ENCODE measurements at places on chromosomes 1 and 21.

DNA sequence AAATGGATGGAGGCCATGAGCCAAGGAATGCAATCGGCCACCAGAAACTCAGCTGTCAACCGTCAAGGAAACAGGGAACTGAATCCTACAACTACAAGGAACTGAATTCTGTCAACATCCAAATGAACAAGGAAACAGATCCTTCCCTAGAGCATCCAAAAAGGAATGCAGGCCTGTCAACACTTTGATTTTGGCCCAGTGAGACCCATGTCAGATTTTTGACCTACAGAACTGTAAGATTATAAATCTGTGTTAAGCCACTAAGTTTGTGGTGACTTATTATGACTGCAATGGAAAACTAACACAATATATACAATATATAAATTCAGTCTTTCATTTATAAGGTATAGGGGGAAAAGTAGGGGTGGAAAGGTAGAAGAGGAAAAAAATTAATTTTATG lies 55.3 kb downstream of the SHCBP1L start:
- H3K27ac ChIP-seq: no peak overlapping the region
- no peaks in the 10 kb centered on the region for H3K4me1 ChIP-seq
- H3K36me3 ChIP-seq: no peaks in the 10 kb centered on the region
- no peak for DNase-seq
- H3K4me3 ChIP-seq: no peak overlapping the region
- no peaks in the 10 kb centered on the region for H3K27me3 ChIP-seq

DNA sequence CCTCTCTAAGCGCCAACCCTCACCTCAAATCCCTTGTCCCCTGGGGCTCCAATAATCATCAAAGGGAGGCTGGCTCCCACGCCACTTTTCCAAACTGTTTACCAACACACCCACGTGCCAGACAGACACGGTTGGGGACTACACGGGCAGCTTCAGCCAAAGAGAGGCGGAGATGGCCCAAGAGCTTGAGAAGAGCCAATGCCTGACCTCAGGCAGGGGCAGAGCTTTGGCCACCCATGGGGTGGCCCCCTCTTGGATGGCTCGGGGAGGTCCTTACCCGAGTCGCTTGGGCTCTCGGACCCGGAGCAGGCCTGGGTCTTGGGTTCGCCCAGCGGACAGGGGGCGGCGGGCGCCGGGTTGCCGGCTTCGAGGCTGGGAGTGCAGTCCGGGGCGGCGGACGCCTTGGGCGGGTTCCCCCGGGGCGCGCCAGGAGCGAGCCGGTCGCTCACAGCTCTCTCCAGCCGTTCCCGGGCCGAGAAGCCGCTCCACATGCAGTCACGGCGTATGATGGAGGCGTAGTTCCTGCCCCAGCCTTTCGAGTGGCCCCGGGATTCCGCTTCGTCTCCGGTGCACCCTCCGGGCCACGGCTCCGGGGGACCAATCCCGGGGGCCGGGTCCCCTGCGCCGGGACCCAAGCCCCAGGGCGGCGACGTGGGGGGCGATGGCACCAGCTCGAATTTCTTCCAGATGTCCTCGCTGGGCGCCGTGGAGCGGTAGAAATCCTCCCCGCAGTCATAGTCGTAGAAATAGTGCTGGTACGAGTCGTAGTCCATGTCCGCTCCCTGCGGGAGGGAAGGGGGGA lies 854 bp downstream of the MYCL start:
- DNase-seq: peak; percentile 45
- peak overlapping the region; percentile 74 for H3K4me3 ChIP-seq

GRCh38 chr1:230274254-230274653 lies 151.9 kb downstream of the PGBD5 start:
- H3K27me3 ChIP-seq: no peaks in the 10 kb centered on the region
- H3K4me3 ChIP-seq: no peak overlapping the region
- peaks cover 18% of the 10 kb centered on the region for H3K36me3 ChIP-seq
- DNase-seq: no peak
- peak overlapping the region; percentile 10 for H3K27ac ChIP-seq
- peaks cover 26% of the 10 kb centered on the region for H3K4me1 ChIP-seq

- H3K36me3 ChIP-seq: no peaks in the 10 kb centered on the region
- H3K27me3 ChIP-seq: no peaks in the 10 kb centered on the region
- no peak overlapping the region for H3K27ac ChIP-seq
- DNase-seq: no peak
- H3K4me3 ChIP-seq: no peak overlapping the region
- H3K4me1 ChIP-seq: no peaks in the 10 kb centered on the region
Observed at GRCh38 chr1:232292239-232292638, 337.7 kb downstream of the SIPA1L2 start.

DNA sequence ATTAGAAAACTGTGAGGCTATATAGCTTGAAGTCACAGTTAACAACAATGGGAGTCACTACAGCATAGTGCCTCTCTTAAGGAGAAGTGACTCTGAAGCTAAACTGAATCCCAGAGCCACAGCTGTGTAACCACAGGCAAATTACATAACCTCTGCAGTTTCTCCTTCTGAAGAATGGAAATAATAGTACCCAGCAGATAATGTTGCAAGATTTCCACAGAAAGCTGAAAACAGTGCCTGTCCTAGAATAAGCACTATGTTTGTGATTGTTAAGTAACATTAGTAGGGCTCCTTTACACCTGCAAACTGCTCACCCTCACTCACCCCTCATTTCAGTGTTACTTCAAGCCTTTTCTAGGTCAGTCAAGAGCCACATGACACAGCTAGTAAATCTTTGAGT lies 886.7 kb downstream of the PLA2G4A start:
- no peak overlapping the region for H3K27ac ChIP-seq
- DNase-seq: no peak
- no peak overlapping the region for H3K4me3 ChIP-seq
- no peaks in the 10 kb centered on the region for H3K36me3 ChIP-seq

GRCh38 chr1:234226113-234226818 lies 147.0 kb upstream of the COA6 start:
- H3K27ac ChIP-seq: no peak overlapping the region
- H3K4me3 ChIP-seq: no peak overlapping the region
- H3K36me3 ChIP-seq: no peaks in the 10 kb centered on the region
- peaks cover 6% of the 10 kb centered on the region for H3K4me1 ChIP-seq

DNA sequence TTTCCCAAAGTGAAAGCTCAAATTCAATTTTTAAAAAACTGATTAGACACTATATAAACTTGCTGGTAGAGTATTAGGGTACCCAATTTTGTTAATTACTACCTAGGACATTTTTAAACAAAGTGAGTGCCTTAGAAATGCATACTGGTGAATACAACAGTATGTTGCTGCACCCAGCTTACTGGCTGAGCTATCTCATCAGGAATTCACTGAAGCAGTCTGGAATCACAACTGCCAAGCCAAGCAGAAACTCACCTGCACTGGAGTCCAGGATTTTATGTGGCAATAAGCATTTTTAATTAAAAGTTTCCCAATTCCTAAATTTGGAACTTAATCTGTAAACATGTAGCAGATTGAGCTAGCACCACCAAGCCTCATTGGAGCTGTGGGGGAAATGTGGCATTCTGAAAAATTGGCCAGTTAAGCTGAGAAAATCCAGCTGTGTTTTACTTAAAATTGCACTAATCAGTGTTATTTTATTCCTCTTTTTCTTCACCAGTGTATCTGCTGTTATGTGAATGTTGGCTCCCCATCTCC lies 61.8 kb downstream of the CLEC20A start:
- H3K4me1 ChIP-seq: no peaks in the 10 kb centered on the region
- no peaks in the 10 kb centered on the region for H3K27me3 ChIP-seq
- no peaks in the 10 kb centered on the region for H3K36me3 ChIP-seq
- no peak overlapping the region for H3K27ac ChIP-seq
- DNase-seq: no peak

DNA sequence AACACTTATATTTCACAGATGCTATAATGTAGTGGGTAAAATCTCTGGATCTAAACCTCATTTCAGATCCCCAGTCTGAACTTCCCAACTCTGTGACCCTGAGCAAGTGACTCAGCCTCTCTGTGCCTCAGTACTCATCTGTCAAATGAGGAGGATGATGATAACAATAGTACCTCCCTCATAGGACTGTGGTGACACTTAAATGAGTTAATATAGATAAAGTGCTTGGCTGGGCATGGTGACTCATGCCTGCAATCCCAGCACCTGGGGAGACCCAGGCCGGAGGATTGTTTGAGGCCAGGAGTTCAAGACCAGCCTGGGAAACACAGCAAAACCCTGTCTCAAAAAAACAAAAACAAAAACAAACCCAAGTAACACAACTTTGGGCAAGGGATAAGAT lies 4.7 kb upstream of the ECE1 start:
- H3K36me3 ChIP-seq: no peaks in the 10 kb centered on the region
- peak overlapping the region; percentile 51 for H3K27ac ChIP-seq
- H3K4me1 ChIP-seq: peaks cover 57% of the 10 kb centered on the region
- no peak overlapping the region for H3K4me3 ChIP-seq
- no peak for DNase-seq

GRCh38 chr1:27405074-27405473 lies 12.7 kb downstream of the GPR3 start:
- no peaks in the 10 kb centered on the region for H3K27me3 ChIP-seq
- H3K4me3 ChIP-seq: no peak overlapping the region
- H3K36me3 ChIP-seq: peaks cover 2% of the 10 kb centered on the region

- no peak overlapping the region for H3K4me3 ChIP-seq
- no peaks in the 10 kb centered on the region for H3K27me3 ChIP-seq
- DNase-seq: no peak
- H3K4me1 ChIP-seq: no peaks in the 10 kb centered on the region
Observed at GRCh38 chr1:166721145-166721544, 118.1 kb upstream of the POGK start.

DNA sequence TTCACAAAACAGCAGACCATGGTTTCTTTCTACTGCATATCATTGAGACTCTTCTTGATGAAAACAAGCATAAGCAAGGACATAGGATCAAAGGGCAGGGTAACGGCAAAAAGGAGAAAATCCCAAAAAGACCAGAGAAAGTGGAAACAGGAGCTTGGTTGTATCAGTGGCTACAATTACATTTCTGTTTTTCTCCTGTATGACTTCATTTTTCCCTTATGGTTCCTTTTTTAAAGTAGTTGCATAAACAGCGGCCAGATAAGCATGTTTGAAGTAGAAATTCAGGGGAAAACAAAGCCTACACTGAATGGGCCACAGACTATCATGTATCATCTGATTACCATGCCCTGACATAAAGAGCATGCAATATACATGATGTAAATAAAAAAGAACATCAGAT lies 4.6 kb downstream of the EGLN1 start:
- H3K36me3 ChIP-seq: no peaks in the 10 kb centered on the region
- H3K4me1 ChIP-seq: peaks cover 59% of the 10 kb centered on the region
- no peak for DNase-seq
- H3K4me3 ChIP-seq: no peak overlapping the region

GRCh38 chr1:52707927-52708655 lies 9.9 kb upstream of the COA7 start:
- H3K36me3 ChIP-seq: no peaks in the 10 kb centered on the region
- no peak overlapping the region for H3K4me3 ChIP-seq
- H3K4me1 ChIP-seq: peaks cover 7% of the 10 kb centered on the region
- H3K27ac ChIP-seq: peak overlapping the region; percentile 38
- no peaks in the 10 kb centered on the region for H3K27me3 ChIP-seq
- no peak for DNase-seq

DNA sequence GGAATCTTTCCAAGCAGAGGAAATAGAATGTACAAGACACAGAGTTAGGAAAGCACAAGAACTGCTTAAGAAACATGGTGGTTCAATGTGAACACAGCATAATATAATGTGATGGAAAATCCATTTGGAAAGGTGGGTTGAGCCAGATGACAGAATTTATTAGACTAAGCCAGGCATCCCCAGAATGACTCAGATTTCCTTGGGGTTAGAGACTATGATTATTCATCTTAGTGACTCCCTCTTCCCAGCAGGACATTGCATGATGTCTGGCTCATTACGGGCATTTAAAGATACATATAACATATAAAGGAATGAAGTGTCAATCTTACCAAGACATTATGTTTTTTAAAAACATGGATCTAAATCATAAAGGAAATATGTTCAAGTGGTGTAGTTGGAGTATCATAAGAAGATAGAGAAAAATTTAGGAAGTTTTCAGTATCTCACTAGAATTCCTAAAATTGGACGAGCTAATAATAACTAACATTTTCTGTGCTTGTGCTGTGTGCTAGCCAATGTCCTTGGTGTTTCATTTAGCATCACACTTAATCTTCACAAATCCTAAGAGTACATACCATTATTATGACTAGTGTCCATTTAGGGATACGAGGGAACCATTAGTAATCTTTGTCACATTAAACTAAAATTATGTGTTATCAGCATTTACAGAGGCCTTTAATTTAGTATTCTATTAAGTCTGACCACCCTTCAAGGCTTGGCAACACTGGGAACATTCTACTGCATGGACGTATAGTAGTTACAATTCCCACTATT lies 41.0 kb upstream of the ST6GALNAC5 start:
- no peaks in the 10 kb centered on the region for H3K27me3 ChIP-seq
- no peaks in the 10 kb centered on the region for H3K4me1 ChIP-seq
- DNase-seq: no peak
- no peak overlapping the region for H3K27ac ChIP-seq
- no peaks in the 10 kb centered on the region for H3K36me3 ChIP-seq
- H3K4me3 ChIP-seq: no peak overlapping the region

GRCh38 chr1:186104459-186104858 lies 270.6 kb downstream of the TPR start:
- H3K36me3 ChIP-seq: no peaks in the 10 kb centered on the region
- no peak for DNase-seq
- H3K4me3 ChIP-seq: no peak overlapping the region

DNA sequence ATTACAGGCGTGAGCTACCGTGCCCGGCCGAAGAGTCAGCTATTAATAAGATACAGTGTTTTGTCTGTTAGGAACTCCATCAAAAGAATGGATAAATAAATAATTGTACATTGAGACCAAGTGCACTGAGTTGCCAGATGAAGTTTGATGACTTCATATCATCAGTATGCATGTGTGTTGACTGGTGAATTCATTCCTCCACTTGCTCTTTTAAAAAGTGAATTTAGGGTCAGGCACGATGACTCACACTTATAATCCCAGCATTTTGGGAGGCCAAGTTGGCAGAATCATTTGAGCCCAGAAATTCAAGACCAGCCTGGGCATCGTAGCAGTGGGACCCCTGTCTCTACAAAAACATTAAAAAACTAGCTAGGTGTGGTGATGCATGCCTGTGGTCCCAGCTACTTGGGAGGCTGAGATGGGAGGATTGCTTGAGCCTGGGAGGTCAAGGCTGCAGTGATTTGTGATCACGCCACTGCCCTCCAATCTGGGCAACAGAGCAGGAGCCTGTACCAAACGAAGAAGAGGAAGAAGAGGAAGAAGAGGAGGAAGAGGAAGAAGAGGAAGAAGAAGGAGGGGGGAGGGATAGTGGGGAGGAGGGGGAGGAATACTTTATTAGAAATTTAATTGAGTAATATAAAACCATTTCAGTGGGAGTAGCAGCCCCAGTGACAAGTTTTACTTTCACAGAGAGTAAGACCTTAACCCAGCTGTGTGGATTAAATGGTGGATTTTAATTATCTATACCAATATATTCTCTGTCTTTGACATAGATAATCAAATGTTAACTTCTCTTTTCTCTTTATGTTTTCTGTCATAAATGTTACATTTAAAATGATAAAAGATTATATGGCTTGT lies 74.9 kb downstream of the CCDC18 start:
- no peak for DNase-seq
- no peak overlapping the region for H3K4me3 ChIP-seq
- no peaks in the 10 kb centered on the region for H3K36me3 ChIP-seq
- H3K27ac ChIP-seq: no peak overlapping the region
